Effector memory CD8-positive, alpha-beta T cell (primary cell): ENCODE measurements at places on chromosomes 2 and 18.

DNA sequence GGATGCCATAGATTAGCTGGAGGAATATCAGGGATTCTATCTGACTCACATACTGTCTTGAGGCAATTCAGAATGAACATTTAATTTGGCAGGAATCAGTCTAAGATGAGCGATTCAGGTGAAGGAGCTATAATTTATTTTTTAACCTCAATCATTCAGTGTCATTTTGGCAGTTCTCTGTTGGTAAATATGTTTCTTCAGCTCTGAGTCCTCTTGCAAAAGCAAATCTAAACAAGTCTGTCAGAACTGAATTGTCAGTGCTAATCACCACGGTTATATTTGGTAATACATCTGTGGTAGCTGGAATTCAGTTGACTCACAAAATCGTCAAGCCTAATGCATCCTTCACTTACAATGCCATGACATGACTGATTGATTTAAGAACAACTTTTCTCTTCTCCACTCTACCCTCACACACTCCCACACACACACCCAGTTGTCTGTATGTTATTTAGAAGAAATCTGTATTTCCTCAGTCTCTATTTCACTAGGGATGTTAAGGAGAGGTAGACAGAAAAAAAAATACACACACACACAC is 516.6 kb upstream of the NXPH2 start:
- no peak for DNase-seq

DNA sequence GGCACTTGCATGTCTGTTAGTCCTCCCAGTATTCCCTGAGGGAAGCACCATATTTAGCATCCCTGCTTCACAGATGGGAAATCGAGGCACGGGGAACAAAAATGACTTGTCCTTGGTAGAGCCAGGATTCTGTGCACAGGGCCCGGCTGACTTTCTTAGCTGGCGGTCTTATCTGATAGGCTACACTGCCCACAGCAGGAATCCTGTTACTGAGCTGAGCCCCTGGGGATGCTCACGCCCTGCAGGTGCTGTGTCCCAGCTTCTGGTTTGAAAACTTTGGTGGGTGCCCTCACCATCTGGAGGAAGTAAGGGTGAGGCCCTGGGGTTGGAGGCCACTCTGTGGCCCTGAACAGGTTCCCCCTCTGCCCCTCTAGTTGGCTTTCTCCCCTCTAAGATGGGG is 68.4 kb upstream of the MCFD2 start:
- DNase-seq: no peak

DNA sequence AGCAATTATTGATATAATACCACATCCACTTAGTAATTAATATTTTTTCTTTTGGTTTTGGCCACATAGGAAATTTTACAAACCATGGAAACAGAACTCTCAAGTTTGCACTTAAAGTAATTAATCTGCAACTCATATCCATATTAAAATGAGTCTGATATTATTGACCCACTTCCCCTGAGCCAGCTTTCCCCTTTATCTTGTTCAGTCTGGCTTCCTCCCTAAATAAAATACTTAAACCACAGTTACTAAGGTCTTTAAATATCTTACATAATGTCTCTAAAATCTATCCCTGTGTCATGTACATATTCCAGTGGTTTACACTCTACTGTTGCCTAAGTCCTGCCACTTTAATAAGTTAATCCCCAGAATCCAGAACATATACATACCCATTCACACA is 564.9 kb upstream of the FSHR start:
- no peak for DNase-seq

DNA sequence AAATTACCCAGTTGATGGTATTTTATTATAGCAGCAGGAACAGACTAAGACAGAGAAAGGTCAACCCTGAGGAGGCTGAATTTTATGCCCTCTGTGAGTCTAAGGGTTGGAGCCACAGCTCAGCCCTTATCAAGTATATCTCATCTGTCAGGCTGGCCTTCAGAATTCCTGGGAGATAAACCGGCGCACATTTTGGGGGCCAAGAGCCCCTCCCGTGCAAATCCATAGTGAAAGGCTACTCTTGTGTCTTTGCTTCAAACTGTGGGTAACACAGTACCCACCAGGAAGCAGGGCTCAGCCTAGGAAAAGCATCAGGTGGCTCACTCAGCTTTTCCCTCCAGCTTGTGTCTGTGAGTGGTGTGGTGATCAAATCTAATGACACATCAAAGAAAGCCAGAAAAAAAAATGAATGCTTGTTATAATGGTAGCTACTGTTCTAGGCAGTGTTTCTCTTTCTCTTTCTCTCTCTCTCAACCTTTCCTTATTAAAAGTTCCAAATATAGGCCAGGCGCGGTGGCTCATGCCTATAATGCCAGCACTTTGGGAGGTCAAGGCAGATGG is 25.0 kb upstream of the ASXL2 start:
- DNase-seq: no peak

- DNase-seq: no peak
Measured at GRCh38 chr2:240205348-240205747, 64.9 kb upstream of the OTOS start.

GRCh38 chr18:12839526-12840196 is 44.4 kb downstream of the PTPN2 start:
- DNase-seq: peak; percentile 37

- no peak for DNase-seq
Measured at GRCh38 chr2:238302087-238302486, 13.7 kb upstream of the PER2 start.

DNA sequence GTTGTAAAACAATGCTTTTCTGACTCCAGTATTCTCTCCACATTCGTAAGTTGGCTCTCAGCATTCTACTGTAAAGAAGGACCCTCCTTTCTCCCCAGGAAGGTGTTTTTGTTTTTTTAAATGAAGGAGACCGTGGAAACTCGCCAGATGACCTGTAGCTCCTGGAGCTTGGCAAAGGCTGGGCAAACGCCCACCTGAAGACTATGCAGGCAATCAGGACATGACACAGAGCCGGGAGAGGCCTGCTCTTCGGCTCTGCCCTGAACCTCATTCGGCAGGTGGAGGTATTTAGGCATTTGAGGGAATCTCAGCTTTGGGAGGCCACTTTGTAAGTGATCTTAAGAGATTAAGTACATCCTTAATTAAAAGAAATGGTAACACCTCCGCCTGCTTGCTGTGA is 17.4 kb downstream of the CASP10 start:
- no peak for DNase-seq

DNA sequence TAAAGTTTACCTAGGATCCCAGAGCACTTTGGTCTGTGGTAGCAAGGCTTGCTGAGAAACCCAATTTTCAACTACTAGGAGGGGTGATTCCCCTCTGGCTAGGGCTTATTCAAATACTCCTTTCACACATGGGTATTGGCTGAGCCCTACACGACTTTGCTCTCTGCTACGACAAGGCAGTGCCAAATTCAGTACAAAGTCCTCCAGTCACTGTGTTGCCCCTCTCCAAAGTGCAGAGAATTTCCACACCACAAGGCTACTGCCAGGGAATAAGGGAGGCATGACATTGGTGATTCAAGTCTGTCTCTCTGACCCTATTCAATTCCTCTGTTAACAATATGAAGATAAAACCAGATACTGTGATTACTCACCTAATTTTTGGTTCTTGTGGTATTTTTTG is 38.9 kb downstream of the SYT4 start:
- no peak for DNase-seq

DNA sequence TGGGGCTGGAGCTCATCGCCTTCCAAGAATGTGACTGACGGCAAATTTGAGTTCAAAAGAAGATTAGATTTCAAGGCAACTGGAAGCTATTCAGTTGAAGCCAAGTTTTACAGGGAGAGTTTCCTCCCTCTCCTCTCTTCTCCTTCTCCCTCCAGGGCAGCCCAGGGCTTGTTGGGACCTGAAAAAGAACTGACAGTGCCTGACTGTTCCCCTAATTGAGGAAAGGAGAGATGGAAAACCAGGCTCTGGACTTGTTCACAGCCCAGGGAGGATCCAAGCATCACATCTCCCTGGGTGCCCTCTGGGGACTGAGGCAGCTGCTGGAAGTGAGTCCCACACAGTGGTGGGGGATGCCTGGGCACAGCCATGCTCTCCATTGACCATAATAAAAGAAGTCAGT is 88.1 kb downstream of the THNSL2 start:
- DNase-seq: no peak

- DNase-seq: no peak
Measured at GRCh38 chr18:44880170-44880569, 199.5 kb downstream of the SETBP1 start.

DNA sequence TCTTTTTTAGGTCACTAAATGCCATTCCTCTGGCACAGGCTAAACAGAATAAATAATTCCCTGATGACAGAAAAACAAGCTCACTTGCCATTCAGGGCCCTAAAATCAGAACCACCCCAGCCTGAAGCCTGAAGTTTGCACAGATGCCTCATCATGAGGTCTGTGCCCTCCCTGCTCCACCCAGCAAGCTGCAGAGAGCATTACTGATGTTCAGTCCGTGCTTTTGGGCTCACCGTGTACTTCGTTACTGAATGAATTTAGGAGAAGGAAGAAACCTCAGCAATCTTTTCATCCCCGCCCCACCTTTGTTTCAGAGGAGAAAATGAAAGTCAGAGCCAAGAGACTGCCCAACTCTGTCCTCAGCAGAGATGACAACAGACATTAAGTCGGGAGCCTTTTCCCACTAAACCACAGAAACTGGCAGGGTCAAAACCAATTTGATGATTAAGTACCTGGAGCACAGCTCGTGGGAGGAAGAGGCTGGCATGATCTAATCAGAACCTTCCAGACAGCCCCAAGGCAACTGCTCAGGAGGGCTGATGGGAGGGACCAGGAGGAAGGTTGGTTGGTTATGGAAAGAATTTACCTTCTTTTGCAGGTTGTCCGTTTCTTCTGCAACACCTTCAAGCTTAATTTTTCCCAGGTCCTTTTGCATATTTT is 122.7 kb downstream of the LAMA1 start:
- no peak for DNase-seq

- no peak for DNase-seq
Measured at GRCh38 chr2:132873738-132874137, 203.7 kb upstream of the LYPD1 start.

GRCh38 chr2:167874812-167875211 is 372.6 kb downstream of the STK39 start:
- DNase-seq: no peak

DNA sequence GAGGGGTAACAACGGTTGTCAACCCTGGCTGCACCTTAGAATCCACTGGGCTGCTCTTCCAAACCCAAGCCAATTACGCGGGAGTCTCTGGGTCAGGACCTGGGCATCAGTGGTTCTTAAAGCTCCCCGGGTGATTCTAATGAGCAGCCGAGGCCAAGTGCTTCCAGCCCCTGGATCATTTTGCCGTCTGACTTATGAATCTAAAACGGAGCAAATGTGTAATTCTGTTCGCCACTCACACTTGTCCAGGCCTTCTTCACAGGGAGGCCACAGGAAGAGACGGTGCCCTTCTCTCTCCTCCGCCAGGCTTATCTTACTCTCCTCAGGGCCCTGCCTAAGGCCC is 78.5 kb downstream of the MCFD2 start:
- DNase-seq: no peak

DNA sequence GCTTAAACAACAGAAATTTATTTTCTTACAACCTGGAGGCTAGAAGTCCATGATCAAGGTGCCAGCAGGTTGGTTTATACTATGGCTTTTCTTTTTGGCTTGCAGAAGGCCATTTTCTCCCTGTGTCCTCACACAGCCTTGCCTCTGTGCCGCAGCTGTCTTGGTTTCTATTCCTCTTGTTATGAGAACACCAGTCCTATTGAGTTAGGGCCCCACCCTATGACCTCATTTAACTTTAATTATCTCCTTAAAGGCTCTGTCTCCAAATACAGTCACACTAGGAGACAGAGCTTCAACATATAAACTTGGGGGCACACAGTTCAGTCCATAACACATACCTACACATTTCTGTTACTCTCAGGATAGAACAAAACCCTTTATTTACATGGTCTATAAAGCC is 17.3 kb upstream of the RHOB start:
- no peak for DNase-seq

DNA sequence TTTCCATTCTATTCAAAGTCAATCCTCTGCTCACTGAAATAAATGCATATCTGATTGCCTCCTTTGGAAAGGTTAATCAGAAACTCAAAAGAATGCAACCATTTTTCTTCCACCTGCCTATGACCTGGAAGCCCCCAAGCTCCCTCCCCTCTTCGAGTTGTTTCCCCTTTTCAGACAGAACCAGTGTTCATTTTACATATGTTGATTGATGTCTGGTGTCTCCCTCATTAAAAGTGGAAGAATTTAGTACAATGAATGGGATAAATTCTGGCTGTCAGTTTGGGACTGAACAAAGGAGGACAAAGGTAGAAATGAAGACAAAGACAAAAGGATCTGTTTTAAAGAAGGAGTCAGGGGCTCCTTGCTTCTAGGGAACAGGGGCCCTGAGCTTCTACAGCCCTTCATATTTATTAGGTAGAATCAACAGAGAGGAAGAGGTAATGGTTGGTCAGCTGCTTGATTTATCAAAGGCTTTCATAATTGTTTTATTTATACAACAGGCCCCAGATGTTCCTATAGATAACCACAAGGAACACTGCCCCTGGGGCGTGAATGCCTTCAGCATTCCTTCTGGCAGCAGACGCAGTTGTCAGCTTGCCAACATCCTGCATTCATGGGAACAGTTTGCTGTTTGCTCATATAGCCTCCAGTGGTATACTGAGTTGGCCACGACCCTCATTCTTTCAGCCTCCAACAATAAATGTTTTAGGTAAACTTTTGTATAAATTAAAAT is 949.8 kb upstream of the LRATD1 start:
- DNase-seq: no peak

- DNase-seq: no peak
Measured at GRCh38 chr2:239143858-239144712, 256.7 kb downstream of the HDAC4 start.

- no peak for DNase-seq
Measured at GRCh38 chr2:193583638-193584400, 1389.1 kb upstream of the TMEFF2 start.

- DNase-seq: no peak
Measured at GRCh38 chr2:139917690-139918384, 1137.6 kb upstream of the NXPH2 start.

- no peak for DNase-seq
Measured at GRCh38 chr2:209974576-209974975, 27.9 kb upstream of the RPE start.

DNA sequence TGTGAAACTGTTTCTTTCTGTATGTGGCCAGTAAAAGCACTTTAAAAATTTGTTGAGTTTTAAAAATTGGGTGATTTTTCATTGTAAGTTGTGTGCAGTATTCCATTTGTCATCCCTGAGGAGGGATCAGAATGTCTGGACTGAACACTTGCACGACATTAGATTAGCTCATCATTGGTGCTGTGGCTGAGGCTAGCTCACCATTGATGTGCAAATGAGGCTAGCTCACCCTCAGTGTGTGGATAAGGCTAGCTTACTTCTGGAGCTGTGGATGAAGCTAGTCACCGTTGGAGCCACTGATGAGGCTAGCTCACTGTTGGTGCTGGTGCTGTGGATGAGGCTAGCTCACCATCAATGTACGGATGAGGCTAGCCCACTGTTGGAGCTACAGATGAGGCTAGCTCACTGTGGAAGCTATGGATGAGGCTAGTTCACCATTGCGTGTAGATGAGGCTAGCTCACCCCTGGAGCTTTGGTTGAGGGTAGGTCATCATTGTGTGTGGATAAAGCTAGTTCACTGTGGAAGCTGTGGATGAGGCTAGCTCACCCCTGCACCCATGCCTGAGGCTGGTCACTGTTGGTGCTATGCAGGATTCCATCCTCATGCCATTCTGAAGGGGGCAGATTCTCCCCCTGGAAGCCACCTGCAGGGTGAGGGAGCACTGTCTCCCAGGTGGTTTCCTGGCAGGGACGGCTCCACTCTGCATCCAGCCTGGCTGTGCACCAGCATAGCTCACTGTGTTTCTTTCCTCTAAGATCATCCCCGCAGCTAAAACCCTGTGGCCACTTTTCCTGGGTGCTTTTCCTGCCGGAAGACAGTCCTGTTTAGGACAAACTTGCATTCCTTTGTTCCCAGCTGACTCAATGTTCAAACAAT is 101.1 kb downstream of the TWIST2 start:
- DNase-seq: no peak
